8988T (cell line): ENCODE measurements at places on chromosomes 12 and 14.

GRCh38 chr12:131075611-131076010 is 121.9 kb downstream of the ADGRD1 start:
- no peak for DNase-seq

DNA sequence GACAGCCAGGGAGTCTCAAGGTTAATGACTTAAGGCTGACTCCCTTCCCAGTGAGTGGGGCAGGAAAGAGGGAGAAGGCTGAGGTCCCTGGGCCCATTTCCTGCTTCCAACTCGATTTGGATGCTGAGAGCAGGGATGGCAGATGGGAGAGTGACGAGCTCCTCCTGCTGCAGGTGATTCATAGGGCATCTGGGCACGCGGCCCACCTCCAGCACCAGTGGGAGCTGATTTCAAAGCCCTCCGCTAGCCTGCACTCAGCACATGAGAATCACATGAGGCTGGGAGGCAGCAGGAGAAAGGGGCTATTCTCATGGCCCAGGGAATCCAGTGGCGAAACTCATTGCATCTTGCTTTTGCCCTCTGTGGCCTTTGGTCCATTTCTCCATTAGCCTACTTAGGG is 90.8 kb downstream of the SSPN start:
- DNase-seq = no peak

GRCh38 chr12:115946867-115947695 is 330.4 kb downstream of the MED13L start:
- DNase-seq = no peak

DNA sequence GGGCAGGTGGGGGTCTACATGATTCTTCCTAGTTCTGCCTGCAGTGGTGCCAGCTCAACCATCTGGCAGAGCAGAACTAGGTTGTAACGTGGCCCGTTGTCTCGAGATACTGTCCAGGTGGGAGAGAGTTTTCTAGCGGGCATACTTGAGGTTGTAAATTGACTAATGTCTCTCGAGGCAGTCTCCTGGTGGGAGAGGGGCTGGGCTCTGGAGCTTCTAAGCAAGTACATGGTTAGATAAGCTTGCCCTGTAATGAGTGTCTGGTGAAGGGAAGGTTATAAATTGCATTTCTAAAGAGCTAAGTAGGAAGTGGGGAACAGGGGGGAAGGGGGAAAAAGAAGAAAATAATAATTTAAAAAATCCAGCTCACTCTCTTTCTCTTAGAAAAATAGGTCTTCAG is 18.1 kb downstream of the BDKRB1 start:
- no peak for DNase-seq
